ENCODE measurements at places on chromosomes 12 and 14. TPM values are rescaled to one million over a fixed set of nuclear protein-coding genes. Genes with fewer than 3 reads are reported as not detected.

The KRT78 gene
- not detected for polyA plus RNA-seq

- no peak for DNase-seq
Measured at GRCh38 chr12:6072302-6072752, 52.1 kb downstream of the VWF start.

DNA sequence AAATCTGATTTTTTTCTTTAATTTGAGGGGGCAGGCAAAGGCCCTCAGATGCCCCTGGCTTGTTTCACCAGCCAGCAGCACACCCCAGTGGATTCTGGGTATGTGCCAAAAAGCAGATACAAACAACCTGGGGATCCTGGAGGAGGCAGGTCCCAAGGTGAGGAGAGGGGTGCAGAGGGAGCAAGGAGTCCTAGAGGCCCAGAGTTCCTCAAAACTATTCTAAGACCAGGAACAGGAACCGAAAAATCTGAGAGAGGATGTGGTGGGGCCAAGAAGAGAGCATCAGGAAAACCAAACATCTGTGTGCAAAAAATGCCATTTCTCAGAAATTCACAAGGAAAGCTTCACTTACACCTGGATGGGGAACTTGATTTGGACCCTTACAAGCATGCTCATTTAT, 8.2 kb downstream of the KCNA5 start:
- DNase-seq = no peak

- DNase-seq = no peak
Measured at GRCh38 chr12:127411981-127412380, 855.0 kb upstream of the TMEM132C start.

All from renal cortex interstitium (tissue), 15 donors.